Femur (tissue), 1 donor: ENCODE measurements at places on chromosomes 3 and 15.

DNA sequence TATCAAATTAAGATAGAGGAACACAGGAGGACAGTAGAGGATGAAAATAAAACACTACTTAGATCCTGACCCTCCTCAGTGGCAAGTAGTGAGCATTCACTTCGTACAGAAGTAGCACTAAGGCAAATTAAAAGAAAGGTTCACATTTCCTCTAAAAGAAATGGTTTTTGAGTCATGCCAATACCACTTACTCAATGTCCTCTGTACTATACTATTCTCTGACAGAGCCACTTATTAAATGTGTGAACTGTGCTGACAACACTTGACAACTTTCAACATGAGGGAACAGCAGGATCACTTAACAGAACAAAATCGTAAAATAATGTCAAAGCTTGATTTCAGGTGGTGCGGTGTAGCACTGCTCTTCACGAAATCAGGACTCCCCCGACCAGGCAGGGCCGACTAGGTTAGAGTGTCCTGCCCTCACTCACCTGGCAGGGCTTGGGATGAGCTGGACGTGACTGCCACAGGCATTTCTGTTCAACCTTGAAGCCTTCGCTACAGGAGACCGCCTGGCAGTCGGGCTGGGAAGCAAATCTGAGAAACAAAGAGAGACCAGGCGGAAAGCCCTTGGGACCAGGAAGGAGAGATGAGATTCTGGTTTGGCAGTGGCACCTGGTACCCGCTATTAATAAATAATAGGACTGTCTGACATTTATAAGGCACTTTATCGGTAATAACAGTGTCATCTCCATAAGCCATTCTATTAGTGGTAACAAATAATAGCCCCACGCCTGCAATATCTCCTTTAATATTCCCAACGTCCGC lies 611 bp upstream of the SLC27A2 start:
- DNase-seq = no peak

- peak; percentile 40 for DNase-seq
Observed at GRCh38 chr3:139935866-139936817, 1.2 kb downstream of the CLSTN2 start.

DNA sequence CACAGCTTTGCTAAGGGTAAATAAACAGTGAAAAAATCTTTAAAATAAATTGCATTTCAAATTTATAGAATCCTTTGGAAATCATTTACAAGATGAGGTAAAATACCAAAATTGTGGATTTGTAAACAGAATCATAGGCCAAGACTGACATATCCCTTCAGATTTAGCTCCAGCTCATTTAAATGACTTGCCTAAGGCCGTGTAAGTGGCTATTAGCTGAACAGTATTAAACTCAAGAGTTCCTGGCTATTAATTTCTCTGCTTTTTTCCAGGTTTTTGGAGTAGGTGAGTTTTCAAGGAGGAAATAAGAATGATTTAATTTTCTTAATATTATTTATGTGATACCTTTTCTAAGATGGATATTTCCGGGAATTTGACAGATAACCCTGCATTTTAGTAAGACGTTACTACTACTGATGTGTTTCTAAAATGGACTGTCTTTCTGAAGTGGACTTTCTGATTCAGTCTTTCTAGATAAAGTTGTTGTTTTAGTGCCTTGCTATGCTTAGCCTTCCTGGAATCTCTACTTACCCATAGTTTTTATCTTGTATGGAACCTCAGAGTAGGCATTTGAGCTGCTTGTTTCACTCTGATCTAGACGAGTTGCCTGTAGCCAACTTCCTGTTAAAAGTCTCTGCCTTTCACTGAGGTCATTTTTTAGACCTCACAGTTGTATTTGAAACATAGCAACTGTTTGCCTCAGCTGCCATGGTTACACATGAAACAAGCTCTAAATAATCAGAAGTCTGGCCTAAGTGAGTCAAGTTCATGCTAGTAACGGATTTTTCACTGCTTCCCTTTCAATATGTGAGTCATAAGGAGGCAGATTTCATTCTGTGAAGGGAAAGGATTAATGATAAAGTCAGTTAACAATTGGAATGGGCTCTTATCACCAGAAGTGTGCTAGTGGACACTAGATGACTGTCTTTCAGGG lies 127.0 kb downstream of the KLHL25 start:
- peak; percentile 82 for DNase-seq

GRCh38 chr3:72892870-72893269 lies 5.0 kb downstream of the GXYLT2 start:
- no peak for DNase-seq

DNA sequence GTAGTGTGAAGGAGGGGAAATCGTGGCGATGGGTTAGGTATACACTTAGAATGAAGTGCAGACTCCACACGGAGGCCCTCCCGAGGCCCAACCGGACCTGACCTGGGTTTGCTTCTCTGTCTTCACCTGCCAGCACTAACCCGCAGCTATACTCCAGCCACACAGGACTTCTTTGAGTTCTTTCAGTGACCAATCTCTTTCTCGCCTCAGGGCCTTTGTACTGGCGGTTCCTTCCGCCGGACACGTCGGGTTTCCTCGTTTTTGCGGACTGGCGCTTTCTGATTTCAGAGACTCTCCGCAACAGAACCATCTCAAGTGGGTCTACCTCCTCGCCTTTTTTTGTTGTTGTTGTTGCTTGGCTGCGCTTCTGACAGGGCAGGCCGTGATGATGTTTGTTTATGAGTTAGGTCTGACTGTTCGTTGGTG lies at the start of gene NEIL1:
TSS of gene NEIL1 (plus strand) at position 244 of the 426 bp plus-strand sequence. CDS start 1,867 bp downstream, outside the sequence.
- peak; percentile 40 for DNase-seq

- DNase-seq = peak; percentile 58
Observed at GRCh38 chr3:141828890-141829289, 47.6 kb upstream of the ATP1B3 start.

- peak; percentile 53 for DNase-seq
Observed at GRCh38 chr3:158106766-158107471, 699 bp upstream of the SHOX2 start.

- no peak for DNase-seq
Observed at GRCh38 chr3:182491577-182491976, 301.7 kb upstream of the ATP11B start.

- DNase-seq = no peak
Observed at GRCh38 chr3:13529196-13530112, 19.5 kb upstream of the FBLN2 start.

DNA sequence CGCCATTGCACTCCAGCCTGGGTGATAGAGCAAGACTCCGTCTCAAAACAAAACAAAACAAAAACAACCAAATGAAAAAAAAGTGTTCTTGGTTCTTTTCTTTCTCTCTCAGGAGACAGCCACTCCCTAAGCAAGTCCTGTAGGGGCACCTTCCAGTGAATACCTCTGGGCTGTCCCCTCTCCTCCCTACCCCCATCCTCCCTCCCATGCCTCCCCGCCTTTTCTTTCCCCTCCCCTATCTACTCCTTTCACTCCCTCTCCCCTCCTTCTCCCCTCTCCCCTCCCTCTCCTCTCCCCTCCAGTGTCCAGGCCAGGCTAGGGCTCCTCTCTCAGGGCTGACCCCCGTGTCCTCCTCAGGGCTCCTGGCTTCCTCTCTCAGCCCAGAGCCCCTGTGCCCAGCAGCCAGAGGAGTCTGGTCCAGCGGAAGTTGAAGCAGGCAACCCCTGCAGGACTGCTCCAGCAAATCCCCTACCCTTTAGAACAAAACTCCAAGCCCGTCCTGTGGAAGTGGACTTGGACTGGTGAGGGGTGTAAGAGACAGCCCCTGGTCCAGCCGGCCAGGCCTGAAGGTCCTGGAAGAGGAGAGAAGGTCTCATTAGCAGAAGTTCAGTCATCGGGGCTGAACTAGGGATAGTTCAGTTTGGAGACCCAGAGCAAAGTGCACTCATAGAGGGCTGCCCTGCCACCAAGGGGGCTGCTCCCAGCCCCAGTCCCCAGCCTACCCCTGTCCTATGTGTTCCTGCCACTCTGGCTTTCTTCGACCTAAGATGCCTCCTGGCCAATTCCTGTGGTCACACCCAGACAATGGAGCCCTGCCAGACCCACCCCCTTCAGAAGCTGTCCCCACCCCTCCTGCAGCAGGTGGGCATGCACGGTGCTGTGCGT lies 79.8 kb upstream of the IQSEC1 start:
- no peak for DNase-seq

- DNase-seq = no peak
Observed at GRCh38 chr15:96115642-96116041, 214.9 kb upstream of the NR2F2 start.

- no peak for DNase-seq
Observed at GRCh38 chr15:62491642-62492041, 326.6 kb upstream of the C2CD4B start.

DNA sequence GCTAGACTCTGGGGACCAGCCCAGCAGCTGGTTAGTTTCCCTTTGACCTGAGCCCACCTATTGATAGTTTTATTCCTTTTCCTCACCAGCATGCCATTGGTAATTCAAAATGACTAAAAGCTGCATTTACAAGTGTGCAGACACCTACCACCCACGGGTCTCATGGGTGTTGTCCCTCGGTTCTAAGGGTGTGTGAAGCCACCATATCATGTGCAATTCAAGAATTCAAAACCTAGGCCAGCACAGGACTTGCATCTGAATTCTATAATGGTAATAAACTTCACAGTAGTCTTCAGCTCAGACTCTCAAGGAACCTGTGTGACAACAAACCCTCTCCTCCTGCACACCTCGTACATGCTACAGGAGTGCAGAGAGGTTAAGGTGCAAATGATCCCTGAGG lies 55.3 kb downstream of the NTRK3 start:
- no peak for DNase-seq

DNA sequence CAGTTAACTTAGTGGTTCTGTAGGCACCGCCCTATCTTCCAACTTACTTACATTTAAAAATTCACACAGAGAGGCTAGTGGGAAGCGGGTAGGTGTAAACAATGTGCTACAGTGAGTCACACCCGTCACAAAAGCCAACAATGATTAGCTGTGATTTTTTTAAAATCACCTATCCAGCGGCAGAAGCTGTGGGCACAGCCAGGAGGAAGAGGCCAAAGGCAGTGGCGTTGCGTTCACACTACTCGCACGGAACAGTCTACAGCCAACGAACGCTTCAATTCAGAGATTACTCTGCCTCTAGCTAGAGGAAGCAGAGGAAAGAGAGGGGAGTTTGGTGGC lies 2.5 kb upstream of the NLGN1 start:
- DNase-seq = no peak

DNA sequence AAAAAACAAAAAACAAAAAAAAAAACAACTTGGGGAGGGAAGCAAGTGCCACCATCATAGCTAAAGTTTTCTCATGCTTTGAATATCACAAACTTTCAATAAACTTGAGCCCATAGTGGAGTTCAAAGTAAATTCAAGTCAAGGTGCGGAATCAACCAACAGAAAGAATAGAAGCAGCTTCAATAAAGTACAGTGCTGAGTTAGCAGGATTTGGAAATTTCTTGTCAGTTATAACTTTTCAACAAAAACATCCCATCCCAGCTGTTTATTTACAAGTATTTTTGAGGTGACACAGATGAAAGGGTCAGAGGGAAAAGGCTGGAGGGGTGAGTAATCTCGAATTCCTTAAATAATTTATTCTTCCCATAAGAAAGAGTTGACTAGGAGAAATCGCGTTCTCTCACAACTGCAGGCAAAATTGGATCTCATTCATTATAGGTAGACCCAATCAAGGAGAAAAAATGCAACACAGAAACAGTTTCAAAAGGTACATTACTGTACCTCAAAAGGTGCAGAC lies 477.4 kb upstream of the RASGRP1 start:
- DNase-seq = no peak

GRCh38 chr3:89300526-89300925 lies 193.1 kb downstream of the EPHA3 start:
- DNase-seq = no peak

GRCh38 chr3:177149106-177149505 lies 48.2 kb downstream of the TBL1XR1 start:
- DNase-seq = no peak

DNA sequence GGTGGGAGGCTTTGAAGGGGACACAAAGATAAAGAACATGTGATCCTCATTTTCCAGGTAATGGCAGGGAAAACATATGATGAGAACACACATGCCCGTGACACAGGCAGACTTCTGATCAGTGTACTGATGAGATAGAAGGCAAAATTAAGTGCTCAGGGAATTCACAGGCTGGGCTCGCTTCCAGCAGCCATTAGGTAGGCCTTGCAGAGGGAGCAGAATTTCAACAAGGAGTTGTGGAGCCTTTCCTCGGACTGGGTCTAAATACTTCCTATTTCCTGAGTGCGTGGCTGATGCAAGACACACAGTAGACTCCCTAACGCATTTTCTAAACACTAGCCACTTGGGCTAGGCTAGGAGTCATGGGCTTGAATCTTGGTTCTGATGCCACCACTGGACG lies 74.0 kb upstream of the ETV5 start:
- no peak for DNase-seq

- no peak for DNase-seq
Observed at GRCh38 chr3:10299175-10299574, 6.4 kb upstream of the GHRL start.

- no peak for DNase-seq
Observed at GRCh38 chr3:102374863-102375634, 59.8 kb upstream of the ZPLD1 start.

GRCh38 chr15:52804526-52805081 lies 14.5 kb upstream of the ONECUT1 start:
- DNase-seq = no peak

DNA sequence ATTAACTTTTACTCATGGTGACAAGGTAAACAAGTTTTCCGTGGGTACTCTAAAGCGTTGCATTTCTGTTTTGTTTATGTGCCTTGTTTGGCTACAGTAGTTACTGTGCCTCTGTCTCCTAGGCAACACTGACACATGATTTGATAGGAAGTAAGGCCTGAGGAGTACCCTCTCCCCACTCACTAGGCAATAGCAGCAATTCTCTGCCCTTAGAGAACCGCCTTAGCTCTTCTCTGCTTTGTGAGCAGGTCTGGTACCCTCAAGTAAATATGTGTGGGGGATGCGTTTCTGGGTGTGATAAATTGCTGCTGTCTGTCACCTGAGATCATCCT lies at the start of gene IL5RA:
TSS of gene IL5RA (minus strand) at position 76 of the 332 bp plus-strand sequence. CDS start 5,390 bp downstream, outside the sequence.
- DNase-seq = no peak

DNA sequence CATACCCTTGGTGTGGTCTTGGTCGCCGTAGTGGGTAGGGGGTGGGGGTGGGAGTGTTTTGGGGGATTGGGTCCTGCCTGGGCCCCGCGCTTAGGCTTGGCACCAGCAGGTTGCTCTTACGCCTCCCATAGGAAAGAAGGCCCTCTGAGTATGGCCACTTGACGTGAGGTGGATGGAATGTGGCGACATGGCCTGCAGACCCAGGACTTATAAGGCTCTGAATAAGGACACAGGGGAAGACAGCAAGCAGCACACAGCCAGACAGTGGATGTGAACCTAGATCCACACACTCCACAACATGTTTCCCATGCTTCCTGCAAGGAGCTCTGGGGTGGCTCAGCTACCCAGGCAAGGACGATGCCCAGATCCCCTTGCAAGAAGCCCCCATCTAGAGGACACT lies 12.4 kb downstream of the RBPMS2 start:
- DNase-seq = no peak

- DNase-seq = no peak
Observed at GRCh38 chr3:153892126-153892525, 229.1 kb upstream of the ARHGEF26 start.

DNA sequence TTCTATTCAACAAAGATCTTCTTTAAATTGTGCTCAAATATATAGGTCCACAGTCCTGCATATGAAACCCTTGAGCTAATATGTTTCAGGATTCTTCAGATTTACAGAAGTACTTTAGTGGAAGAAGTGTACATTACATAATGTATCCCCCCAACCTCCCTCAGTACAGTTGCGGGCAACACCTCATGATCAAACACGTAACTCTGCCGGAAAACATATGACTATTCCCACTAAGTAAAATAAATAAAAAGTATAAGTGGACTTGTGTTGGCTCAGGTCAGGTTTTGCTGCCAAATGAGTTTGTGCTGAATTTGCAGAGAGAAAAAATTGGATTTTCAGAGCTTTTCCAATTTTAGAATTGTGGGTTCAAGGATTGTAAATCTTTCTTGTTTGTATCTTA lies 267.6 kb upstream of the MDFIC2 start:
- no peak for DNase-seq
